D341Med (cell line): ENCODE measurements at places on chromosomes 16 and 17.

DNA sequence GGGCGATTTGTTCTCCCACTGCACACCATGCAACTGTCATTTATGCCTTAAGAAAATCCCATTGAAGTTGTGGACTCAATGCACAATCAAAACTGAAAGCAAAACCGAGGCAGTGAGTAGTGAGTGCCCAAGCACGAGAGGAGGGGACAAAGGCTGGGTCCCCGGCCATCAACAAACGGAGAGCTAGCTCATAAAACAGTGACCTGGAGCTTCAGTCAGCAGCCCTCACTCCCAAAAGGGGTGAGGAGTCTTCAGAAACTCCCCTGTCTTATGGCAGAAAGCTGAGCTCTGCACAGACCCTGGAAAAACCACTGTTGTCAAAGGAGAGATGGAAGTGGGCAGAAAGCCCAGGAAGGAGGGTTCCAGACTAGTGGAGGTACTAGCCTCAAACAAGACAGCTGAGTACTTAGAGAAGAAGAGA, 96.9 kb downstream of the ADCY9 start:
- DNase-seq = no peak

DNA sequence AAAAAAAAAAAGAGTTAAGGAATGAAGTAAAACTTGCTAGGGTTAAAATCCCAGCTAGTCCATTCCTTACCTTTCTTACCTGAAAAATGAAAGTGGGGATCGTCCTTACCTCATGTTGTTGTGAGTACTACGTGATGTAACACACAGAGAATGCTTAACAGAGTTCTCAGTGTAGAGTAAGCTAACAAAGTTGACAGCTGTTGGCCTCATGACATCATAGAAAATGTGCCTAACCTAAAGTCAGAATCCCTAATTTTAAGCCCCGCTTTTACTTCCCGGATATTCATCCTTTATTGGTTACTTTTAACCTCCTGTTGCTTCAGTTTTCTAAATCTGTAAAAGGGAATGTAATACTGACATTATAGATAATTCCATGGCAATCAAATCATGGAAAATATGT, 505.8 kb upstream of the HSBP1 start:
- DNase-seq = no peak

- DNase-seq = peak; percentile 37
Measured at GRCh38 chr16:31537362-31538242, 9.9 kb downstream of the AHSP start.

DNA sequence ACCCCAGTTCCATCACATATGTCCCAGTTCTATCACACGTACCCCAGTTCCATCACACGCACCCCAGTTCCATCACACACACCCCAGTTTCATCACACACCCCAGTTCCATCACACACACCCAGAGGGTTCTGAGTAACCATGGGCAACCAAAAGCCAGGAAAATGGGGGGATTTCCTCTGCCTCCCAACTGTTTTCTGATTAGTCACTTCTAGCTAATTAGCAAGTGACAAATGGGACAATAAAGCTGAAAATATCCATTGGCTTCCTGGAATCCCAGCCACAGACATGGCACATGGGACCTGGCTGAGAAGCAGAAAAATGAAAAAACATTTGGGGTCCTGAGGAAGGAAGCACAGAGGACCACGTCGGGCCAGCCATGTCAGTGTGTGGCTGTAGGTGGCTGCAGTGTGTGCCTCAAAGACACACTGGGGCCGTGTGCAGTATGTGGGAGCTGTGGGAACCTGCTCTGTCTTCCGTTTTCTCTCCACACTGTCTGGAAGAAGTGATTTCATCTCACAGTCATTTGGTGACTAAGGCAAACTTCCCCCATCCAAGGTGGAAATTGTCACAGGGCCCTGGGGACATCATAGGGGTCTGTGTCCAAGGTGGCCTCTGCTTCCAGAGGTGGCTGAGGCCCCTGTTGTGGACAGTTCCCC, 106.7 kb downstream of the CMIP start:
- DNase-seq = no peak

DNA sequence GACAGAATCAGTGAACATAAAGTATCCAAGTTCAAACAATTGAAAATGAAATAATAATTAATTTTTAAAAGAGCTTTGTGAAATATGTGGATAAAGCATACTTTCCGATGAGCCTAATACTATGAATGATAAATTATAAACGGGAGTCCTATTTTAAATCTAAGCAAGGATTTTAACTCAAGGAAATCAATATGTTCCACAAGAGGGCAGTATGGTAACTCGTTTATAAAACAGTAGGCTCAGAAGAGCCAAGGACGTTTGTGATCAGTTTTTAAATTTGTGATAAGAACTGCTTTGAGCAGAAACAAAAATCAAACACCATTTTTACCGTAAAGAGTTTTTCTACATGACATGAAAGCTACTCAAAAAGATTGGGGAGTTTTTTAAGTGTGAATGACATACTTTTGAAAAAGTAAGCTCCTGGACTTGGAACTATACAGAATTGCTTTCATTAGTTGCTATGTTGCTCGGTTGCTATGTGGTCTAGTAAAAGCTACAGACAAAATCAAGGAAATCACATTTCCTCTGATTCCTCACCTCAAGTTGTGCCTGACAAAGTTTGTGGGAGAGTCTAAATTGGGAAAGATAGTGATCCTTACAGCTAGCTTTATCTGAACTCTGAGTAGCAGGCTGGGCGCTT, 11.8 kb upstream of the TEKT1 start:
- DNase-seq = no peak

DNA sequence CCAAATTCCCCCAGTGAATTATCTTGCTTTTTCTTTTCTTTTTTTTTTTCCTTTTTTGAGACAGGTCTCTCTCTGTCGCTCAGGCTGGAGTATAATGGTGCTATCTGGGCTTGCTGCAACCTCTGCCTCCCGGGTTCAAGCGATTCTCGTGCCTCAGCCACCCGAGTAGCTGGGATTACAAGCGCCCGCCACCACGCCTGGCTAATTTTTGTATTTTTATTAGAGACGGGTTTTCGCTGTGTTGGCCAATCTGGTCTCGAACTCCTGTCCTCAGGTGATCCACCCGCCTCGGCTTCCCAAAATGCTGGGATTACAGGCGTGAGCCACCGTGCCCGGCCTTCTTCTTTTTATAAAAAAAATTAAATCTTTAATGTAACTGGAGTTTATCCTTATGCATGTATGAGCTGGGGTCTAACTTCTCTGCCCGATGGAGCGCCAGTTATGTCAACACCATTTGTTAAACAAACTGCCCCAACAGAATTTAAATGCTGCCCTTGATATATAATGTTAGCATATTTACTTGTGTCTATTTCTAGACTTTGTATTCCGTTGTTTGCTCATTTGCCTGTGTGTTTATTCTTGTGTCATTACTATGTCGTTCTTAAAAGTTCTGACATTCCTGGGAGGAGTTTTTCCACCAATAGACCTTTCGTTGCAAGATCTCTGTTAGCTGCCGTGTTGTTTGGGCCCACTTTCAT, 535 bp upstream of the AURKB start:
- DNase-seq = no peak
